ENCODE measurements at places on chromosomes 1 and 21.

DNA sequence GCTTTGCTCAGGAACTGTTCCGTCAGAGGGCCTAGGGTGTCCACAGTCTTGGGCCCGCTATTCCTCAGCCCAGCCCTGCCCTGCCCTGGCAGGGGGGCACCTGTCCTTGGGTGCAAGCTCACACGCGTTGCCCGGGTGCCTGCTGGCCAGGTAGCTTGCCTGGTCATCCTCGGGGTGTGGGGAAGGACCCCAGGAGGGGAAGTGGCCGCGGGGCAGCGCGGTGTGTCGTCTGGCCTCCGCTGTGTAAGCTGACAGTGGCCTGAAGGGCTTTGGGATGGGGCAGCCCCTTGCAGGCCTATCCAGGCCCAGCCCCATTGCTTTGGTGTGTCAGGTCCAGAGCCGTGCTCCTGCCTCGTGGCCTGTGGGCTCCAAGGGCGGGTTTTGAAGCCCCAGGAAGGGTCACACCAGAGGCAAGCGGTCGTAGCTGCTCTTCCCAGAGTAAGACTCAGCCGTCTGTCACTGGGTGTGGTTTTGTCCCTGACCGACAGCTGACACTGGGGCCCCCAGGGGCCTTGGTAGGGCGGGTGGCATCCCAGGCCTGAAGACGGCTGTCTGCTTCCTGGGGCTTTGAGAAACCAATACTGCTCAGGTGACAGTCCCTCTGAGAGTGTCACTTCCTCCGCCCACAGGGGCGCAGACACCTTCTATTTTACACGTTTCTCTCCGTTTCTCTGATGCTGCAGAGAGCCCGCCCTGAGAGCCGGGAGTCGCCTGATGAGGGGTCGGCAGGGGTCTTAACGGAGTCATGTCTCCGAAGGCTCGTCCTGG lies 72.1 kb downstream of the SKI start:
- peak; percentile 69 for DNase-seq

DNA sequence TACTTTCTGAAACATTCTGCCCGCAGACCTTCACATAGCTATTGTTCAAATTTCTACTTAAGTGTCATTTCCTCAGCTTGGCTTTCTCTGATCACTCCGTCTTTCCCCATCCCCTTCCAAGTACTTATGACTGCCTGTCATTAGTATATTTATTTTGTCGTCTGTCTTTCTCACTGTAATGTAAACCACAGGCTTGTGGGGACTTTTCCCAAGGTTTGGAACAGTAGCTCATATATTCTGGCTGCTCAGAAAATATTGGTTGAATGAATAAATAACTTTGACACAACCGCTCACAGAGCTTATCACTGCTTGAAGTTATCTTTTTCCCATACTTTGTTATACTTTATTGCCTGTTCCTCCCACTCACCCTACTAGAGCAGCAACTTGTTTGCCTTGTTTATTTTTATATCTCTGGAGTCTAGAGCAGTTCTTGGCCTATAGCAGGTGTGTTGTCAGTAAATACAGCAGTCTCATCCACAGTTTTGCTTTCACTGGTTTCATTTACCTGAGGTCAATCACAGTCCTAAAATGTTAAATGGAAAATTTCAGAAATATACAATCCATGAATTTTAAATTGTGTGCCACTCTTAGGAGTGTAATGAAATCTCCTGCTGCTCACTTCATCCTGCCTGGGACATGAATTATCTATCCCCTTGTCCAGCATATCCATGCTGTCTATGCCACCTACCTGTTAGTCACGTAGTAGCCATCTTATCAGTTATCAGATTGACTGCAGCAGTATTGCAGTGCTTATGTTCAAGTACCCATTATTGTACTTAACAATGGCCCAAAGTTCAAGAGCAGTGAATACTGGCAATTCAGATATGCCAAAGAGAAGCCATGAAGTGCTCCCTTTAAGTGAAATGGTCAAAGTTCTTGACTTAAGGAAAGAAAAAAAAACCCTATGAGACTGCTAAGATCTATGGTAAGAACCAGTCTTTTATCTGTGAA lies 2.4 kb upstream of the CNIH4 start:
- no peak for DNase-seq

DNA sequence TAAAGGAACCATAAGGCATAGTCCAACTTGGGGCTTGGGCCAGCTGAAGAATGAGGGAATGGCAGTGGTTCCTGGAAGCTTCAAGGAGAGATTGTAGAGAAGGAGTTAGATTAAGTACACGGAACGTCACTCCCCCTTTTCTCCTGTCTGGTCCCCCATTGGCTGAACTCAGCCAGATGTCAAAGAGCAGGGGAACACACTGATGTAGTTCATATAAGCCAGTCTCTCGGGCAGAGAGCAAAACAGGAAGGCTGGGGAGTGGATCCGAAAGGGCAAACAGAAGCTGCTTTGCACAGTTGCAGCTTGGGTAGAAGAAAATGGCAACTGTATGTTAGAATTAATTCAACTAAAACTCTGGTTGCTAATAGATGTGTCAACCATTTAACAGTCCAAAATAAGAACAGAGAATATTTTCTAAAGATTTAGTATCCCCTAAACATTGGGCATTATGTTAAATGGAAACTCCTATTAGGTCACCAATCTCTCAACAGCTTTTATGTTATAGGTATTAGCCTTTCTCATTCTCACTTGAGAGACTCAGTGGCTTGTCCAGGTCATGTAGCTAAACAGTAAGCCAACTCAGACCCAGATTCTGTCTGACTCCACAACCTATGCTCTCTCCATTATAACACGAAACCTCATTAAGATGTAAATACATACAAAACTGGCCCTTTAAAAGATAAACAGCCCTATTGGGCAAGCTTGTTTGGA lies 600.7 kb upstream of the USP24 start:
- no peak for DNase-seq

GRCh38 chr1:165954940-165955339 lies 127.5 kb downstream of the UCK2 start:
- DNase-seq = peak; percentile 57

DNA sequence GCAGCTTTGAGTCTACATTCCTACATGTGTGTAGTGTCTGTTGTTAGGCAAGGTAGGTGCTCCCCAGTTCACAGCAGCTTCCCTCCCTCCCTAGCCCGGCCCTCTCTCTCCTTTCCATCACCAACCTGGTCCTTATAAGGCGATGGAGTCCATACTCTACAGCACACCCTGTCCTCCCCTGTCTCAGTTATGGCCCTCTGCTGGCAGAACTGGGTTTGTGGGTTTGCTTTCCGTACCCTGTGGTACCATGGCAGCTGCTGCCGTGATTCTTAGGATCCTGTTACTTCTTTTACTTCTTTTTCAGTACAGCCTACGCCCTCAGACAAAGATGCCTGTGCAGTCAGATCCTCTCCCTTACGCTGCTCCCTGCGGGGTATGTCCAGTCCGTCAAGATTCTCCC lies 31.7 kb downstream of the AK5 start:
- no peak for DNase-seq

Data from femur (tissue), 1 donor.